ENCODE measurements at places on chromosomes 13 and 19.

- no peak for DNase-seq
Observed at GRCh38 chr19:50481351-50482149, 4.9 kb upstream of the GARIN5A start.

GRCh38 chr19:47098608-47099007 is 15.0 kb downstream of the ZC3H4 start:
- DNase-seq: no peak

DNA sequence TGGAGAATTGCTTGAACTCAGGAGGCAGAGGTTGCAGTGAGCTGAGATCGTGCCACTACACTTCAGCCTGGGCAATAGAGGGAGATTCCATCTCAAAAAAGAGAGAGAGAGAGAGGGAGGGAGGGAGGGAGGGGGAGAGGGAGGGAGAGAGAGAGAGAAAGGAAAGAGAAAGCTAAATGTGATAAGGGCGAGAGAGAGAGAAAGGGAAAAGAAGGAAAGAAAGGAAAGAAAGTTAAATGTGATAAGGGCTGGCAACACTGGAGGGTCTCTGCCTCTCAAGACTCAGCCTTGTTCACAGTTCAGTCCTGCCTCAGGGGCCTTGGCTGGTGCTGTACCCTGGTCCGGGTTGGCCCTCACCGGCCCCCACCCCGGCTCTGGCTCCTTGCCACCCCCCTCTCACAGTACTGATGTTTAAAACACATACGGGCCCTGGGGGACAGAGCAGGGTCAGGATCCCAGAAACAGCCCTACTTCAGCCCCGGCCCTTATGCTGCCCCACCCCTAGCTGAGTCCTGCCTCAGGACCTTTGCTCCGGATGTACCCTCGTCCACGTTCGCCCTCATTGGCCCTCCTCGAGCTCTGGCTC is 3.5 kb downstream of the MAP1S start:
- DNase-seq: no peak

GRCh38 chr13:78594456-78594975 is 8.8 kb downstream of the POU4F1 start:
- no peak for DNase-seq

- no peak for DNase-seq
Observed at GRCh38 chr13:70370924-70371323, 262.7 kb upstream of the KLHL1 start.

DNA sequence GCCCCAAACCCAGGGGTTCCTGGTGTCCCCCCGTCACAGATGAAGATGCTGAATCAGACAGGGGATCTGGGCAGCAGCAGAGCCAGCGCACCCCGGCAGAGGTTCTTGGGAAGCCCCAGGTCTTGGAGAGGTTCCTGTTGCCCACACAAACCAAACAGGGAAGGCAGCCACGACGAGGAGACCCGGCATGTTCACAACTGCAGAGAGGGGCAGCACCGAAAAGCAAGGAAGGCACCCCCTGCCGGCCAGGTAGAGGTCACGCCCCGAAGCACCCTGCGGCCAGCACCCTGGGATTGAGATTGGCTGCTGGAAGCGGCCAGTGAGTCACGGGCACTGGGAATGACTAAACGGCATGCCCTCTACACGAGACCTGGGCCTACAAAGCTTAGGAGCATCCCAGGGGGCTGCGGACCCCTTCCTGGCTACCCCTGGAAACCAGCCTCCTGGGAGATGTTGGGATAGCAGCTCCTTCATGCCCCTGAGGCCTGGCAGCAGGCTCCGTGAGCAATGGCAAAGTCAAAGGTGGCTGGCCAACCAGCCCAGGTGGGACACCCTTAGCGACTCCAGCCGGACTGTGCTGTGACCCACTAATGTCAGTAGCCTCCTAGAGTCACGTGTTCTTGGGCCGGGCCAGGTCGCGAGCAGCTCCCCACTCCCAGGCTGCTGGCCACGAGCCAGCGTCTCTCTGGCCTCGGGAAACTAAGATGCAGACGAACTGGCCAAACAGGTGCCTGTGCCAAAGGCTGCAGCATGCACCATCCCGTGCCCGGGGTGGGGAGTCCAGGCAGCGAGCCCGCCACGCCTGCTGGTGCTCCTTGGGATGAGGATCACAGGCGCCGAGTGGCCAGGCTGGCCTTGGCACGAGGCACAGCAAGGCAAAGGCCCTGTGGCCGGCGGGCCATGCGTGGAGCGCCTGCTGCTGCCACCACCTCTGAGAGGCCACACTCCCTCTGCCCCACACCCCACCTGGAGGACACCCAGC is 43.2 kb downstream of the MLLT1 start:
- DNase-seq: no peak

Measured in stimulated activated CD4-positive, alpha-beta T cell treated with anti-CD3 and anti-CD28 coated beads, Interleukin-1b, Interleukin-23, amount 100 ng/mL, for 1 hour (primary cell).